ENCODE measurements at places on chromosomes 1 and 21.
A peak's percentile ranks its signal among the peaks of the same experiment; 100 is the strongest.

GRCh38 chr21:43717166-43717853 lies 1.6 kb upstream of the PDXK start:
- no peak for DNase-seq

DNA sequence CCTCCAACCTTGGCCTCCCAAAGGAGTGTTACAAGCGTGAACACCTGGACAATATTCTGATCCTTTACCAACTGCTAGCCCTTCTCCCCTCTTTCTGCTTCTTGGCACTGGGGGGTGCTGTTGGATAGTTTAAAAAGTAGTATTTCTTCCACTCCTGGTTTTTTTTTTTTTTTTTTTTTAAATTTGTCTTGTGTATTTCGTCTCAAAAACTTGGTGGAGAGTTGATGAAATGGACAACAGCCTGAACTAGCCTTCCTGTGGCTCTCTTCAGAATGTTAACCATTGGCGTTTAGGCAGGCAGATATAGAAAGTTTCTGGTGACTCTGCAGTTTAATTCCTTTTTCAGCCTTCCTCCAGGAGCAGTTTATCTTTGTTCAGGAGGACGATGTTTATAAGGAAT lies 69.7 kb upstream of the USP24 start:
- DNase-seq: no peak

GRCh38 chr1:5836776-5837440 lies 155.3 kb downstream of the NPHP4 start:
- no peak for DNase-seq

DNA sequence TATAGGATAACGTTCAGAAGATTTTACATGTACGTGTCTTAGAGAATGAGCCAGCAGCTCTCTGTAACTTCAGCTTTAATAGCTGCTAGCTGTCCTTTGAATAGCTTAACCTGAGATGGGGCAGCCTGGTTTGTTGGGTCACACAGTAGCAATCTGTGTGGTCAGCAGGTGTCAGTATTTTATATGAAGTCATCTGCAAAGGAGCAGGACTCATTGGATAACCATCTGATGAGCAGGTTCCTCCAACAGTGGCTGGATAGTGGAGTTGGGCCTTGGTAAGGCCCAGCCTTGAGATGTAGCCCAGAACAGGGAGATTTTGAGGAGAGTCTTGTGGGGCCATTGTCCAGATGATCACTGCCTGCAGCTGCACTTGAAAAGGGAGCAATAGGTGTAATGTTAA lies 6.4 kb downstream of the GSTM5 start:
- DNase-seq: peak; percentile 15

GRCh38 chr21:41877901-41878830 lies 978 bp downstream of the PRDM15 start:
- peak; percentile 63 for DNase-seq
